ENCODE measurements at places on chromosomes 2 and 18. TPM values are rescaled to one million over a fixed set of nuclear protein-coding genes. Genes with fewer than 3 reads are reported as not detected.

Gene ANKRD29
- 0.58 TPM for total RNA-seq

Gene UGT1A8
- total RNA-seq: not detected

Gene GAL3ST2
- total RNA-seq: 1.5 TPM

Gene NETO1
- not detected for total RNA-seq

Gene MBOAT2
- 1.9 TPM for total RNA-seq

Gene UPP2
- not detected for total RNA-seq

Gene SPATA3
- not detected for total RNA-seq

- peaks cover 10% of the 10 kb centered on the region for H3K4me1 ChIP-seq
- no peaks in the 10 kb centered on the region for H3K27me3 ChIP-seq
- no peak overlapping the region for H3K4me3 ChIP-seq
- no peak overlapping the region for H3K27ac ChIP-seq
Observed at GRCh38 chr2:231640641-231641111, 48.0 kb downstream of the TEX44 start.

DNA sequence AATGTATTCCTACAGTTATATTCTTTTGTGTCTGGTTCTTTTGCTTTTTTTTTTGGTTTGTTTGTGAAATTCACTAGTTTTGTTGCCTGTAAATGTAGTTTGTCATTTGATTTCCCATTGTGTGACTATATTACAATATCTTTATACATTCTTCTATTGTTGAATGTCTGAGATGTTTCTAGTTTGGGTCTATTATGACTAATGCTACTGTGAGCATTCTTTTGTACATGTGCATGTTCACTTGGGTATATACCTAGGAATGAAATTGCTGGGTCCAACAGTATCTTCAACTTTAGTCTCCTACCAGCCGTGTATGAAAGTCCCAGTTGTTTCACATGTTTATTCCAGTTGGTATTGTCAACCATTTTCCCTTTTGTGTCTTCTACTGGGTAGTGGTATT, 112.7 kb upstream of the RBMS1 start:
- H3K36me3 ChIP-seq: no peaks in the 10 kb centered on the region
- no peak overlapping the region for H3K27ac ChIP-seq
- H3K4me1 ChIP-seq: no peaks in the 10 kb centered on the region
- H3K27me3 ChIP-seq: no peaks in the 10 kb centered on the region

DNA sequence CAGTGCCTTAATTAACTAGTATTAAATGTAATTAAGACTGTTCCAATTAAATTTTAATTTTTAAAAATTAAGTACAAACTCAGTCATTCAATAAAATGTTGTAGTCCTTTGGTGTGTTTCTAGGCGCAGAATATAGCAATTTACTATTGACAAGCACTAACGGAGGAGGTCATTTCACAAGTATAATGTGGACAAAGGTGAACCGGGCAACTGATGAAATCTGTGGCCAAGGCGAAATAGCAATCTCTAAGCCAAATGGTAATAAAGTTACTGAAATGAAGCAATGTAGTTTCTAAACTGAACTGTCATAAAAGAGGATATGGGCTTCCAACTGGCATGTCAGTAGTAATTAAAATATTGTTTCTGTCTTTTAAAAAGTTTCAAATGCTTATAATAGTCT, 27.5 kb downstream of the FIGN start:
- H3K27ac ChIP-seq: no peak overlapping the region
- no peaks in the 10 kb centered on the region for H3K4me1 ChIP-seq
- H3K36me3 ChIP-seq: no peaks in the 10 kb centered on the region
- DNase-seq: no peak

- DNase-seq: no peak
- H3K27me3 ChIP-seq: no peaks in the 10 kb centered on the region
- no peak overlapping the region for H3K4me3 ChIP-seq
Observed at GRCh38 chr2:73968357-73968937, 16.3 kb upstream of the TET3 start.

DNA sequence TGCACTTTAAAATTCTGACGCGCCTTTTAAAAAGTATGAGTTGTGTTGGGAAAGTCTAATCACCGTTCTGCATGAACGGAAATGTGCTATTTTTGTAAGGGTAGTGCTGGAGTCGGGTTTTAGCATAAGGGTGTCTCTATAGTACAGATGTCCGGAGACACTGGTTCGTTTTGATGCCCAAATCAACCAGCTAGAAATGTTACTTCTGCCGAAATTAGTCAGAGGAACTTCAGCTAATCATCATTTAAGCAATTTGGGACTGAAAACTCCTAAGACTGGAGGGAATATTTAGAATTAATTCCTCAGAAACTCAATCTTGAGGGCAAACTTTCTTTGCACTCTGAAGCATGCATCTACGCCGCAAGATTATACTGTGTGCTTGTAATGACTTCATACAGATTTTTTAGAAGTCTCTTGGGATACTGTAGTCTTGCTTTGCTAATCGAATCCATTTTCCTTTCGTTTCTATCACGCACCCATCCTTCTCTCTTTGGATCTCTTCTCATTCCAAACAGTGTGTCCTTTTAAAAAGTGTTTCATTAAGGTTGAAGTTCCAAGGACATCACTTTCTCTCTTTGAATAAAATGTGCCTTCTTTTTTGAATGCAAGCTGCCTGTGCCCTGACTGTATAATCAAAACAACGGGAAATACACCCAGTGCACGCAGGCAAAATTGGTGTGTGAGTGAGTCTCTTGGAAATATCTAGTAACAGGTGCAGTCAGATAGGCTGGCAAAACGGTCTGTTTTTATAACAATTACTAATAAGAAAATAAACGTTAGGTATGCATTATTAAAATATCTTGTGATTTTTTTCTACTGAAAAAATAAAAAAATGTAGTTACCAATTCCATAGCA, 270.9 kb upstream of the TCF4 start:
- no peak for DNase-seq
- no peaks in the 10 kb centered on the region for H3K36me3 ChIP-seq
- no peaks in the 10 kb centered on the region for H3K4me1 ChIP-seq
- no peak overlapping the region for H3K4me3 ChIP-seq
- H3K27me3 ChIP-seq: no peaks in the 10 kb centered on the region

GRCh38 chr2:33497221-33497650, 20.8 kb downstream of the RASGRP3 start:
- DNase-seq: no peak
- no peaks in the 10 kb centered on the region for H3K27me3 ChIP-seq
- peaks cover 4% of the 10 kb centered on the region for H3K4me1 ChIP-seq
- no peak overlapping the region for H3K4me3 ChIP-seq
- no peaks in the 10 kb centered on the region for H3K36me3 ChIP-seq
- H3K27ac ChIP-seq: no peak overlapping the region

GRCh38 chr2:146814971-146815370, 1029.9 kb upstream of the ACVR2A start:
- no peak overlapping the region for H3K4me3 ChIP-seq
- H3K4me1 ChIP-seq: no peaks in the 10 kb centered on the region
- no peak for DNase-seq
- H3K36me3 ChIP-seq: no peaks in the 10 kb centered on the region

DNA sequence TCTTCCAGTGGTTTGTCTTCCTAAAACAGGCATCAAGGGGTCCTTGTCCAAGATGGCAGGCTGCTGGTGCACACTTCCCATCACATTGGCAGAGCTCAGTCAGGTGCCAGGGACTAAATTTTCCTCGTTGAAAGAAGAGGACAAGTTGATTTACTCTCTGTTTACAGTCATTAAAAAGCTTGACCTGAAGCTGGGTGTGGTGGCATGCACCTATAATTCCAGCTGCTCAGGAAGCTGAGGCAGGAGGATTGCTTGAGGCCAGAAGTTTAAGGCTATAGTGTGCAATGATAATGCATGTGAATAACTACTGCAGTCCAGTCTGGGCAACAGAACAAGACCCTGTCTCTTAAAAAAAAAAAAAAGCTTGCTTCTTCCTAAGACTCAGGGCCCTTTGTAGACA, 3.6 kb upstream of the PLB1 start:
- no peak for DNase-seq
- no peak overlapping the region for H3K27ac ChIP-seq
- no peak overlapping the region for H3K4me3 ChIP-seq
- H3K27me3 ChIP-seq: no peaks in the 10 kb centered on the region
- no peaks in the 10 kb centered on the region for H3K4me1 ChIP-seq

DNA sequence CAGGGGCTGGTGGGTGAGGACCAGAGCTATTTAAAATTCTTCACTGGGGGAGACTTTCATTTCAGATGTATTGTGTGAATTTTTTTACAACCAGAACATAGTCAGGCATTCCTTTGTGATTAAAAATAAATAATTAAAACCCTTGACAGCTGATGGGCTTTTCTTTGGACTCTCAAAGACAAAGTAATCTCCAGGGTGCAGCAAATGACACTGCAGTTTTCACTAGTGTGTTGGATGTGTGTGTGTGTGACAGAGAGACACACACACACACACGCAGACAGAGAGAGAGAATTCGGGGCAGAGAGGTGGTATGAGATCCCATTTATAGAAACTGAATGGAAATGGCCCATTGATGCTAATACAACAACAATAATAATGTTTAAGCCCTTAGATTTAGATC, 10.3 kb upstream of the GALNT14 start:
- DNase-seq: no peak
- peaks cover 1% of the 10 kb centered on the region for H3K27me3 ChIP-seq
- H3K27ac ChIP-seq: no peak overlapping the region
- no peaks in the 10 kb centered on the region for H3K36me3 ChIP-seq
- H3K4me3 ChIP-seq: no peak overlapping the region
- no peaks in the 10 kb centered on the region for H3K4me1 ChIP-seq

DNA sequence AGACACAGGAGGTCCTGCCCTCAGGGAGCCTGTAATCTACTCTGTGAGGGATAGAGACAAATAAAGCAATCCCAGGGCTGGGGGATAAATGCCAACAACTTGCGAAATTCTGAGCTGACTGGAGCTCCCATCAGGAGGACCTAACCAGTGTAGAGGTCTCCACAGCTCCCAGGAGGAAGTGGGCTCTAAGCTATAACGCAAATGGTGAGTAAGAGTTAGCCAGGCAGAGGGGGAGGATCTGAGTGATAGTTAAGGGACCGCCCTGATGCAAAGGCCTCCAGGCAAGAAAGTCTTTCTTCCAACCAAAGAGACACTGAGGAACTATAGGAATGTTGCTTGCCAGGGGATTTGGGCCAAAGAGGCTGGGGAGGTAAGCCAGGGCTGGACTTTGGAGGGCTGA, 16.0 kb upstream of the ZNF532 start:
- peaks cover 30% of the 10 kb centered on the region for H3K27me3 ChIP-seq
- H3K36me3 ChIP-seq: no peaks in the 10 kb centered on the region
- H3K4me3 ChIP-seq: no peak overlapping the region
- no peak for DNase-seq
- H3K27ac ChIP-seq: no peak overlapping the region
- H3K4me1 ChIP-seq: peaks cover 7% of the 10 kb centered on the region

- no peak overlapping the region for H3K27ac ChIP-seq
- no peak overlapping the region for H3K4me3 ChIP-seq
- no peak for DNase-seq
- no peaks in the 10 kb centered on the region for H3K4me1 ChIP-seq
- H3K27me3 ChIP-seq: no peaks in the 10 kb centered on the region
Observed at GRCh38 chr2:132760405-132760804, 90.4 kb upstream of the LYPD1 start.

GRCh38 chr2:51997571-51997970, 965.6 kb upstream of the NRXN1 start:
- H3K36me3 ChIP-seq: no peaks in the 10 kb centered on the region
- no peak for DNase-seq
- H3K27me3 ChIP-seq: no peaks in the 10 kb centered on the region
- no peak overlapping the region for H3K27ac ChIP-seq
